Iris pigment epithelial cell (primary cell): ENCODE measurements at places on chromosomes 7 and 10.

- no peak for DNase-seq
Measured at GRCh38 chr7:1651031-1651446, 19.0 kb upstream of the ELFN1 start.

- DNase-seq: no peak
Measured at GRCh38 chr7:40726559-40726958, 591.8 kb downstream of the SUGCT start.

DNA sequence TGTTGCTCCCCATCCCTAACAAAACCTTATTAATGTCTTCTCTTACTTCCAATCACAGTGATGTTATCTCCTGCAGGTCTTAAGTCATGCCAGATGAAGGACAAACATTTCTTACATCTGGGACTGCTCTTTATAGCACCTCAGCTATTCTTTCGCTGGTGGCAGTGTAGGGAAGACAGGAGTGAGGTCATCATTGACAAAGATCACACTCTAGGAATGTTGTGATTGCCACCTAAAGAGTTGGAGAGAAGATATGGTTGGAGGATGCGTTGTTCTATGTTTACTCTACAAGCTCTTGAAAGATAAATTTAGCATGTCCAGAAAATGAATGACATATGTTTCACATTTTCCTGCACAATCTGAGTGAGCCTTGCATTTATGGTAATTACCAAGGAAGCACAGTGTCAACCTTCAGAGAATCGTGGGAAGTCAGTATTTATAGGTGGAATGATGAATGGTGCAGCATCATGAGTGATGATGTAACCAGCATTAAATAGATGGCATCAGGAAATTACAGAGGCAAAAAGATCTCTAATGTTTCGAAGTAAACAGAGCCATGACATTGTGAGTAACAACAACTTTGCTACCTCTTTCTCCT, 188.1 kb upstream of the STEAP1 start:
- DNase-seq: no peak

DNA sequence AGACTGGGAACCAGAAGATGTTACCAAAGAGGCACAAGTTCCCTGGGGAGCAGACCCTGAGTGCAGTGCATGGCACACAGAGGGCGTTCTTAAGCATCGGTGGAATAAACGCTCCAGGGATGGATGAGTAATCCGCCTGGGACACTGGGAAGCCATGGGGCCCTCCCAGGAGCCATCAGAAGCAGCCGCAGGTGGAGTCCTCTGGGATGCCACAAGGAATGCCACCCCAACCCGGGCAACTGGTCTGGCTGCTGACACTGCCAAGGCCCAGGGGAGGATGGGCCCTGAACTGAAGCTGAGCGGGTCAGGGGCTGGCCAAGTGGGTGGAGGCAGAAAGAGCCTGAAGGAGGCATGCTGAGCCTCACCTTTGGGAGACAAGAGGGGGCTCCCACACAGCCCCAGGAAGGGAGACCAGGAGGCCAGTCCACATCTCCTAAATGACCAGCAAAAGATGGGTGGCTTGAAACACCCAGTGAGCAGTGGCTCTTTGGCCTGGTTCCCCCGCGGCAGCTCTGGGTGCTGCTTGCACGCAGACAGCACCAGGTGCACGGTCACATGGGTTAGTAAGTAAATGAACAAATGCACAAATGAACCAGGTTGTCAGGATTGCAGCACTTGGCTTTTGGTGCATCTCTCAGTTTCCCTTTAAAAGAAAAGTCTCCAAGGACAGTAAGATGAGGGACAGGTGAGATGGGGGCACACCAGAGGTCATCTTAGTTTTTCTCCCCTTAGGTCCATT, 141.3 kb upstream of the ZMIZ1 start:
- no peak for DNase-seq

GRCh38 chr7:139669106-139670061, 108.4 kb downstream of the HIPK2 start:
- DNase-seq: no peak

DNA sequence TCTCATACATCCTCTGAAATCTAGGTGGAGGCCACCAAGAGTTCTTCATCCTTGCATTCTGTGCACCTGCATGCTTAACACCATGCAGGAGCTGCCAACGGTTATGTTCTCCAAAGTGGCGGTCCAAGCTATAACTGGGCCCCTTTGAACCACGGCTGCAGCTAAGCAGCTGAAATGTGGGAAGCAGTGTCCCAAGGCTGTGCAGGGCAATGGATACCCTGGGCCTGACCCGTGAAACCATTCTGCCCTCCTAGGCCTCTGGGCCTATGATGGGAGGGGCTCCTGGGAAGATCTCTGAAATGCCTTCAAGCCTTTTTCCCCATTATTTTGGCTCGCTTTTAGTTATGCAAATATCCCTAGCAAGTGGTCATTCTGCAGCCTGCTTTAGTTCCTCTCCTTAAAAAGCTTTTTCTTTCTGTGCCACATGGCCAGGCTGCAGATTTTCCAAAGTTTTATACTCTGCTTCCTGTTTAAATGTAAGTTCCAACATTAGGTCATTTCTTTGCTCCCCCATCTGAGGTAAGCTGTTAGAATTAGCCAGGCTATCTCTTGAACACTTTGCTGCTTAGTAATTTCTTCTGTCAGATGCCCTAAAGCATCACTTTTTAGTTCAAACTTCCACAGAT, 7.7 kb upstream of the GTPBP4 start:
- DNase-seq: no peak

- no peak for DNase-seq
Measured at GRCh38 chr7:63067897-63068585, 930.6 kb upstream of the ZNF722 start.

DNA sequence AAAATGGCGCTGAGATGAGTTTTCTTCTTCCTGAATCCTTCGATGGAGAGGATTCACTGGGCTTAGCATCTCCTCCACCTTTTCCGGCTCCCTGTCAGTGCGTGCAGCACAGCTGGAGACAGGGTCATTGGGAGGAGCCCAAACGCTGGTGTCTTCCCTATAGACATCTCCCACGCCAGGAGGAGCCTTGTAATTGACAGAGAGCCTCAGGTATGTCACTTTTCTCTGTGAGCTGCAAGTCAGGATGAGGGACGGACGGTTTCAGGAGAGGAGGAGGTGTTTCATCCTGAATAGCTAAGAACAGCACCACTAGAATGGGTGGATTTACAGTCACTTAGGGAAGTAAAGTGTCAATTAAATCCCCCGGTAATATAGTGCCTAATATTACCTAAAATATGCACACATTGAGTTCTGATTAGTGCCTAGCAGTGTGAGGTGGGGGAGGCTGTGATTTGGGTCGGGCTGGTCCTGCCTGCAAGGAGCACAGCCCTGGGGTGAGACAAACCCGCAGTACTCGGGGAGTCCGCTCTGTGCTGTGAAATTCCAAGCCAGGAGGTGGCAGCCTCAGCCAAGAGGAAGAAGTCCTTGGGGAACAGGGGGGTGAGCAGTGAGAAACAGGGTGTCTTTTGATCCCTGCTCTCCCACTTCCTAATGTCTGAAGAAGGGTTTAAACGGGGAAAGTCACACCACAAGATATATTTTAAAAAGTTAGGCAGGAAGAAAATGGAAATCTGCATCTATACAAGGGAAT, 28.2 kb downstream of the IL15RA start:
- peak; percentile 81 for DNase-seq

DNA sequence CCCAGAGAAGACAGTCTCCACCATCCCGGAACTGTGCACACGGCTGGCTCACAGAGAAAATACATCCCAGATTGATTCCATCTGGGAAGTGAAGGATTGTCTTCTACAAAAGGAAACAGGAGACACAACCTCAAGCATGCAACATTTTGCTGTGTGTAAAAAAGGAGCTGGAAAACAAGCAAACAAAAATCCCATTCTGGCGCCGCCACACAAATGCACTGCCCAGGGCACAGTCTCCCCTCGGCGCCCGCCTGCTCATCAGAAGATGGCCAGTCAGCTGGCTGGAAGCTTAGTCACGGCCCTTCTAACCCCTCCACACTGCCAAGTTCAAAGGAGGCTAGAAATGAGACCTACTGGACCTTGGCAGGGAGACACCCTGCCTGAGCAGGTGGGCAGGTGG, 14.1 kb upstream of the CYTH3 start:
- no peak for DNase-seq
